ENCODE measurements at places on chromosomes 2 and 18.

- DNase-seq: no peak
Observed at GRCh38 chr2:165901620-165902298, 51.8 kb downstream of the TTC21B start.

DNA sequence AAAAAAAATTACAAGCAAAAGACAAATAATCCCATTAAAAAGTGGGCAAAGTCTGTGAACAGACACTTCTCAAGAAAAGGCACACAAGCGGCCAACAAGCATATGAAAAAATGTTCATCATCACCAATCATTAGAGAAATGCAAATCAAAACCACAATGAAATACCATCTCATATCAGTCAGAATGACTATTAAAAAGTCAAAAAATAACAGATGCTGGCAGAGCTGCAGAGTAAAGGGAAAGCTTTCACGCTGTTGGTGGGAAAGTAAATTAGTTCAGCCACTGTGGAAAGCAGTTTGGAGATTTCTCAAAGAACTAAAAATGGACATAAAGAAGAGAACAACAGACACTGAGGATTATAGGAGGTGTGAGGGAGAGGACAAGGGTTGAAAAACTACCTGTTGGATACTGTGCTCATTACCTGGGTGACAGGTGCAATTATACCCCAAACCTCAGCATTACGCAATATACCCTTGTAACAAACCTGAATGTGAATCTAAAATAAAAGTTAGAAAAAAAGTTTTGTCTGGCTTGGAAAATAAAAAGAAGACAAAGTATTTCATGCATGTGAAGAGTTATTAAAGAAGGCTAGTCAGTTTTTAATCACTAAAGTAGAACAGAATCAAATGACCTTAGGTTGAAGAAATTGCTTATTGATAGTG, 8.7 kb upstream of the ACSL3 start:
- no peak for DNase-seq

DNA sequence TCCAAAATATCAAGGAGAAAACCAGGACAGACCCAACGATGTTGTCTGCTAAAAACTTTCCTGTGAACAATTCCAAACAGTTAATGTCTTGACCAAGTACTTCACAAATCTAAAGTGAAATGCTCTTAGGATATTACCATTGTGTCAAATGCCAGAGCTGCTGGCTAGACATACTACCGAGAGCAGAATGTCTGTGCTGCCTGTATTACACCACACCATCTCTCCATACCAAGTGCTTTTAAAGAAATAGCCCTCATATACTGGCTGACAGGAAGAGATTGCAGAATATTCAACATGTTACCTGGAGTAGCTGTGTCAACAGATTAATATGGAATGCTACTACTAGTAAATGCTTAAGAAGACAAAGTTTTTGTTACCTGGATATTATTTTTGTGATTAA, 18.6 kb downstream of the IAH1 start:
- DNase-seq: no peak

- DNase-seq: no peak
Observed at GRCh38 chr2:238523158-238524110, 96.7 kb downstream of the ASB1 start.

- no peak for DNase-seq
Observed at GRCh38 chr18:2874765-2875164, 28.0 kb downstream of the EMILIN2 start.

GRCh38 chr2:85470850-85471800, 52.6 kb downstream of the SH2D6 start:
- DNase-seq: no peak

GRCh38 chr2:201126308-201127151, 10.6 kb downstream of the CFLAR start:
- no peak for DNase-seq

DNA sequence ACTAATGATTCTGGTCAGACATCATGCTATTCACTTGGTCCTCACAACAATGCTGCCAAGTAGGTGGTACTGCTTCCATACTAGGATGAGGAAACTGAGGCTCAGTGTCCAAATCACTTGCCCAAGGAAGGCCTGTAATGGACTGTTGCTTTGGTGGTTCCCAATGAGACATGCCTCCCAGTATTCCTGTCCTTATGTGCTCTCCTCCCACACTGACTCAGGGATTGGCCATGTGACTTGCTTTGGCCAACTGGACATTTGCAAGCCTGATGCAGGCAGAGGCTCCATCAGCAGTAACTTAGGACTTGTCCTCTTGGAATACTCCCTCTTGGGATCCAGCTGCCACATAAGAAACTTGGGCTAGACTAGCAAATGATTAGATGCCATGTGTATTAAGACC, 3.0 kb downstream of the FBXO41 start:
- DNase-seq: no peak

- DNase-seq: no peak
Observed at GRCh38 chr18:22913861-22914260, 19.3 kb upstream of the RBBP8 start.

GRCh38 chr2:79596403-79596802, 83.6 kb downstream of the CTNNA2 start:
- no peak for DNase-seq

- DNase-seq: no peak
Observed at GRCh38 chr2:237411683-237412423, 2.1 kb downstream of the COL6A3 start.

DNA sequence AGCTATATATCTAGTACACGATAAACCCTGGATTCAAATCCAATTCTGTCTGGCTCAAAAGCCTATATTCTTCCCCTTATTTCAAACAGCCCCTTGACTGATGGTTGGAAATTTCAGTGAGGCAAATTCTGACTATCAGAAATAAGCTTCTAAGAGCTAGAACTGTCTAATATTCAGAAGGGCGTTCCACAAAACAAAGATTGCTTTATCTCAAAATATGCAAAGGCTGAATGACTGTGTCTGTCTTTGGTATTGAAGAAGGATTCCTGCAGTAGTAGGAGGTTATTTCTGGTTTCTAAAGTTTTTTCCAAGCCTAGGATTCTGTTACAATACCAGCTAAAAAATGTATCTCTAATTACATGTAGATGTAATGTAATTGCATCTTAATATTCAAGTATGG, 31.1 kb downstream of the DRC1 start:
- no peak for DNase-seq

GRCh38 chr18:75714766-75715165, 287.3 kb upstream of the SMIM21 start:
- no peak for DNase-seq

GRCh38 chr2:40226637-40227036, 225.3 kb downstream of the SLC8A1 start:
- no peak for DNase-seq

DNA sequence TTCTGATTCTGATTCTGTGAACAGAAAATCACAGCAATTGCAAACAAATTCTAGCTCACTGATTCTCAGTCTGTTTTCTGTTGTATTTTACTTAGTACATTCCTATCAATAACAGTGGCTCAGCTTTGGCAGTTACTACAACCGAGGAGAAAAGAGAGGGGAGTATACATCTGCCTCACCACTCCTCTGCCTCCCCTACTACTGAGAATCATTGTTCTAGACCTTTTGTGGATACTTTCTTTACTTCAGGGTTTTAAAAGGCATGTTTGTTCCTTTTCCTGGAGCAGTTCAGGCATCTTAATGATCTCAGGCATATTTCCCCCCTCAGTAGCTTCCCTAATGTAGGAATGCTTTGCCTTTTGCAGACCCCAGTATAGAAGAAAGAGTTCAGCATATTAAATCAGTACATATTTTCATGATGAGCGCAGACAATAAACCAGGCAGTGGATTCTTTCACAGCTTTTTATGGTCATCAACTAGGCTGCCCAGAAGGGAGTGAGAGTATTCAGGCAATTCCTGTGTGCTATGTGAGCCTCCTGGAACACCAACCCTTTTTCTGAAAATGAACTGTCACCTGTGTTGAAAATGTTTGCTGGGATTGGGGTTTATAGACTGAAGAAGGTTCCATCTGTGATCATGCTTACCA, 10.3 kb downstream of the STAMBP start:
- DNase-seq: no peak

- DNase-seq: no peak
Observed at GRCh38 chr2:221570321-221570935, 1.7 kb downstream of the EPHA4 start.

DNA sequence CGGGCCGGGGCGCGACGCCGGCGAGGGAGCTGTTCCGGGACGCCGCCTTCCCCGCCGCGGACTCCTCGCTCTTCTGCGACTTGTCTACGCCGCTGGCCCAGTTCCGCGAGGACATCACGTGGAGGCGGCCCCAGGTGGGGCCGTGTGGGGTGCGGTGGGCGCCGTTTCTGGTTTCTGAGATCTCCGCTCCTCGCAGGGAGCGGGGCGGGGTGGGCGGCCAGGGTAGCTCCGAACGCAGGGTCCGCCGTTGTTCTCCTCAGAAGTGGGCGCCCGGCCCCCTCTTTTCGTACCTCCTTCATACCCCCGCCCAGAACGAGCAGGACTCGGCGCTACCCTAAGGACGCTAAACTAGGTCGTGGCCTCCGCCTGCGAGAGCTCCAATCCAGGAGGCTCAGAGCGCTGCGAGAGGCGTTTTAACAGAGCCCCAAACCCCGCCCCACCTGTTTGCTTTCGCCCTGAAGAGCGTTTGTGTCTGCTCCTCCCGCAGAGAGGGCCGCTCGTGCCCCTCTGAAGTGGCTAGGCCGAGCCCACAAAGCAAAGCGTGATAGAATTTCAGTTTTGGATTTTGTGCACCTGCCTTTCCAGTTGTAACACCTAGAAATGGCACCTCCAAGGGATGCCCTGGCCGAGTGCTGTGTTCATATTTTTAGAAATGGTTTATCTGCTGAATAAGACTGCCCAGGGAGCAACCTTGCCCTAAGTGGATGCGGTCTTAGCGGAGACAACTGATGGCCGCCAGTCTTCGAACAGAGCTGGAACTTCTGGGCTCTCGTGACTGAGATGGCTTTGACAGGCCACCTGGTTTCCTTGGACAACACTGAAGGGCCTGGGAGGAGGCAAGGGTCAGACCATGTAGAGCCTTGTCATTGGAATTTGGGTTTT, 626 bp downstream of the CAPN10 start:
- DNase-seq: no peak

DNA sequence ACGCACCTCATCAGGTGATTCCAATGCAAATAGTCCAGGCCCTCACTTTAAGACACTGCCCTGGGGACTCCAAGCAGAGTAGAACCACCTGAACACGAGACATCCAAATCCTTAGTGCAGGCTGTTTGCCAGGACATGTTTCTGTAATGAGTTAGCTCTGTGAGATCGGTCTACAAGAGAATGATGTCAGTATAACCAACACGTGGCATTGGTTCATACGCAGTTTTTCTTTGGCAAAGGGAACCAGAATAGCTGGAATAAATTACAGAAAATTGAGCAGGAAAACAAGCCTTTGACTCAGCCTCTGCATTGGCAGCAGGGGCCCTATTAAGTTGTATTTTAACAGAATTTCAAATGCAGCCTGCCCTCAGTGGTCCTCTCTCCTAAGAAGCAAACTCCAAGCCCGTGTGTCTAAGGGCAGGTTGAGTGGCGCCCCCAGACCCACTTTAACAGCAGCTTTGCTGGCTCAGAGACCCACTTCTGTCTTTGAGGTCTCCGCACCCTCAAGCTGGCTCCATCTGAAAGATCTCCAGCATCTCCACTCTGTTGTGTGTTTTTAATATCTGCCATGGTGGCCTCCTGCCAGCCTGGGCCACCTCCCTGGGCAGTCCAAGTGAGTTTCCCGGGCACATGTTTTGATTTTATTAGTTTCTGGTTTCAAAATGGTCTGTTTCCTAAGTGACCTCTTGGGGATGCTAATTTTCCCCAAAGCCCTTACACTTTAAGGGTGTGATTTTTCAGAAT, 61.3 kb downstream of the ALPK2 start:
- no peak for DNase-seq

GRCh38 chr18:35110554-35111485, 69.6 kb downstream of the MAPRE2 start:
- DNase-seq: no peak

- no peak for DNase-seq
Observed at GRCh38 chr2:55720417-55720816, 26.8 kb upstream of the PNPT1 start.

- DNase-seq: no peak
Observed at GRCh38 chr2:126639276-126639675, 16.7 kb upstream of the GYPC start.

GRCh38 chr2:8677646-8678592, 3.9 kb upstream of the ID2 start:
- DNase-seq: no peak

DNA sequence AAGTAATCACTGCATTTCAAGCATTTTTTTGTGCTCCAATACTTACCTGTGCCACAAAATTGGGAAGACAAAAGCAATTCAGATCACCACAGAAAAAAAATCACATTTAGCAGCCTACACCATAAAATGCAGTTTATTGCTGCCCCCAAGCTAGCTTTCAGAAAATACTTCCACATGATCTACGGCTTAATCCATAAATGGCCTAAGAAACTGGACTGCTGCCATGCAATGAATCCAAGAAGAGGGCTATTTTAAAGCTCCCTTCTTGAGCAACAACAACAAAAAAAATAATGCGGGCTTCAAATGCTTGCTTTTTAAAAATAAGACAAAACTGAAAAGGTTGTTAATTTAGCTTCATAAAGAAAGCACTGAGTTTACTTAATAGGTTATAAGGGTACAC, 272.3 kb downstream of the RAD51AP2 start:
- no peak for DNase-seq

GRCh38 chr2:98134172-98135005, 47.4 kb downstream of the VWA3B start:
- DNase-seq: no peak

DNA sequence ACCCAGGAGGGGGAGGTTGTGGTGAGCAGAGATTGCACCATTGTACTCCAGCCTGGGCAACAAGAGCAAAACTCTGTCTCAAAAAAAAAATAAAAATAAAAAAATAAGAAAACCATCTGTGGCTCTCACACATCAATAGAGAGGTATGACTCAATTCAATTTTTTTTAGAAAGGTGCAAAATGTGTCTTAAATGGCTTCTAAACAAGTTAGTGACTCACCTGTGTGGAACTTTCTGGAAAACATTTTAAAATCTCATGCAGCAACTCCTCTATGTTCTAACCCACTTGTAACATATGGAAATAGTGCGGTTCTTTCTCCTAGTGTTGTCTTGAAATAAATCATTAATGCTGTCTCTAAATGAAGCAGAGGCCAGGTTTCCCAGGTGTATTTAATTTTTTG, 10.7 kb upstream of the SULT1C4 start:
- no peak for DNase-seq

DNA sequence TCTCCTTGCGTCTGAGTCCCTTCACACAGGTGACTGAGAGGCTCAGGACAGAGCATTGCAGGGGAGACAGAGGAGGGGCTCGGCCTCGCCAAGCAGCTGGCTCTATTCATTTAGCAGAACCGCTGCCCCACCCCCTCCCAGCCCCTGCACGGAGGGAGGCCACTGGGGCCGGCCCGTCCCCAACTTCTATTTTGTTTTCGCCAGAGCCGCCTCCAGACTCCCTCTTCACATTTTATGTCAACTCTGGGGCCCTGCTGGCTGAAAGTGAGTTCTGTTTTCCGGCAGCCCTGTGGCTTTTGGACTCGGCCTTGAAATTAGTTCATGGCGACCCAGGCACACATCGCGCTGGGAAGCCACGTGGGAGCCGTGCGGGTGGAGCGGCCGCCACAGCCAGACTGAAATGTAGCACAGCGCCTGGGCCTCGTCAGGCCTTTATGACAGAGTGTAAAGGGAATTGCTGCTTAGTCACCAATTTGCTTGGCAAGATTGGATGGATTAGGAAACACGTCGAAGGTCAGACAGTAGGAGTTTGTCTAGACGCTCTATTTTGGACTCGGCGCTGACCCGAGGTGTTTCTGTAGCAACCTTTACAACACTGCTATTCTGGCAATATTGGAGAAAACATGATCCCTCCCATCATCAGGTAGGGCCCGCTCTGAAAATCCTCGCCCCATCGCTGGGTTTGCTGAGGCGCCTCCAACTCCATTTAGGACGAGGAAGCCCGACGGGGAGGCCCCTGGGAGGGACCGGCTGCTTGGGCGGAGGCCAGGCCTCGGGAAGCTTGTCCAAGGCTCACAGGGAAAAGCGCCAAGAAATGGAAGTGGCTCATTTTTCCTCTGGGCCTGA, 90.7 kb upstream of the CTDP1 start:
- peak; percentile 19 for DNase-seq
